Activated CD4-positive, alpha-beta T cell treated with anti-CD3 and anti-CD28 coated beads, Interleukin-2, amount 10 ng/mL, durations not matched to agents 24 days and 14 days (primary cell): ENCODE measurements at places on chromosomes 4 and X. TPM values are rescaled to one million over a fixed set of nuclear protein-coding genes. Genes with fewer than 3 reads are reported as not detected.

- DNase-seq: no peak
These were observed 10.8 kb upstream of the PHKA2 start for GRCh38 chrX:18994713-18995112.

GRCh38 chr4:60611762-60612496, 588.2 kb upstream of the ADGRL3 start:
- no peak for DNase-seq

DNA sequence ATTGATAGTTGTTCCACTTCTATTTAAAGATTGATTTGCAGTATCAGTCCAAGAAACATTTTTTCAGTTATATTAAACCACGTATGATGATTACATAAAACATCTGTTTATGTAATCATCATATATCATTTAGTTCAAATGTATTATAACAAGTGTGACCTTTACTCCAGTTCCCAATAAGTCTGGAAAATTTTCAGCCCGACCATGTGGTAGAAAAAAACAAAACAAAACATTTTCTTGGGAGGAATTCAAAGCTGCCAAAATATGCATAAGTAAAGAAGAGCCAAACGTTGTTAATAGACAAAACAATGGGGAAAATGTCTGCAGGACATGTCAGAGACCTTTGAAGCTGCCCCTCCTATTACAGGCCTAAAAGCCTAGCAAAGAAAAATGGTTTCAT, 709.1 kb downstream of the FAT4 start:
- no peak for DNase-seq

- no peak for DNase-seq
These were observed 27.0 kb downstream of the BLOC1S4 start for GRCh38 chr4:6742989-6743388.

GNPDA2 gene
- 18.8 and 18.9 TPM in 2 replicates for total RNA-seq

- no peak for DNase-seq
These were observed 209.9 kb upstream of the HCCS start for GRCh38 chrX:10901290-10901633.

GRCh38 chr4:174265916-174266315, 17.6 kb downstream of the FBXO8 start:
- DNase-seq: no peak

MAOB gene
- total RNA-seq: not detected in 2 replicates

- DNase-seq: no peak
These were observed 23.8 kb downstream of the SSX1 start for GRCh38 chrX:48278958-48279357.

DNA sequence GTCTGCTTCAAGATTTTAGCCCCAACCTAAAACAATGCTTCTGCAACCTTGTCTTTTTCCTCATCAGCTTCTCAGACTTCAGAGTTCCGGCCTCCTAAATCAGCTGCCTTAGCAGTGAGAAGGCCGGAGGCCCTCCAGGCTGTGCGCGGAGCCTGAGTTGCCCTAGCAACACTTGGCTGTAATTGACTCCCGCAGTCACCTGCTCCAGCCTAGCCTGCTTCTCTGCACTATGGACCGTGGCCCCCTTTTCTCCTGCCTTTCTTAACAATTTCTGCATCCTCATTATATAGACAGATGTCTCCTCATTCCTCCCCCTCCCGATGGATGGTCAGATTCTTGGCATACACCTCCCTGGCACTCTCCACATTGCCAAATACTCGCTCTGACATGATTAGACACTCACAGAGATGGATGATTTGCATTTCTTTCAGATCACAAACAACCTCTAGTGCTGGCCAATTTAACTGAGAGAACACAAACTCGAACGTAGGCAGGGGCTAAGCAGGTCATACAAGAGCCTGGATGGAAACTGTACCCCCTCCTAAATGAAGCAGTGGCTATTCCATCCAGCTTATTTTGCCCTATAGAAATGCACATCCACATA, 9.5 kb upstream of the HUWE1 start:
- DNase-seq: no peak

GRCh38 chr4:95045429-95045828, 287.7 kb downstream of the BMPR1B start:
- DNase-seq: no peak

DNA sequence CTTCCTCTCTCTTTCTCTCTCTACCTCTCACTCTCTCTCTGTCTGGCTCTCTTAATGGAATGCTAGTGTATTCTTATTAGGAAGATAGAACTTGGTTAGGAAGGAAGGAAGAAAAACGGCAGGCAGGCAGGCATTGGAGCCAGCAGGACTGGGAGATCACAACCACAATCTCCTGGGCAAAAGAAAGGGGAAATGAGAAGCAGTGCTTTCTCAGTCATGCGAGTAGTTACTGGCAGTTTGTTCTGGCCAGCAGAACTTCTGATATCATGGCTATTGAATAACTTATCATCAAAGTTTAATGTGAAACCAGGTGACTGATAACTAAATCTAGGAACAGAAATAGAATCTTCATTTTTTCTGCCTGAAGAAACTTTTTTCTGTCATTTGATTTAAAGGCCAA, 60.9 kb upstream of the PAGE1 start:
- DNase-seq: no peak

DNA sequence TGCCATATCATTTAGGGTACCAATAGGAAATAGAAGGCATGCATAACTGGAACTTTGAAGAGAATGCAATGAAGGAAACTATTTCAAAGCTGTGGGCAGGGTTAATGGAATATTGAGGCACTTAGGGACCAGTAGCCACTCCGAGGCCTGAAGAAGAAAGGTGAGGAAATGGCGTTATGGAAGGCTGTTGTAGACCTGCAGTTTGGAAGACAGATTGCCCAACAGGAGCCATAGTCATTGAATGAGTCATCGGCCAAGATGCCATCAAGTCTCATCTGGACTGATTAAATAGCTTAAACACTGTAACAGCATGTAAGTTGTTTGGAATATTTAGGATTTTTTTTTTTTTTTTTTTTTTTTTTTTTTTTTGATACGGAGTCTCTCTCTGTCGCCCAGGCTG, 11.6 kb downstream of the CXCL13 start:
- DNase-seq: no peak

- DNase-seq: no peak
These were observed 12.5 kb downstream of the IRF2 start for GRCh38 chr4:184461711-184462441.

DNA sequence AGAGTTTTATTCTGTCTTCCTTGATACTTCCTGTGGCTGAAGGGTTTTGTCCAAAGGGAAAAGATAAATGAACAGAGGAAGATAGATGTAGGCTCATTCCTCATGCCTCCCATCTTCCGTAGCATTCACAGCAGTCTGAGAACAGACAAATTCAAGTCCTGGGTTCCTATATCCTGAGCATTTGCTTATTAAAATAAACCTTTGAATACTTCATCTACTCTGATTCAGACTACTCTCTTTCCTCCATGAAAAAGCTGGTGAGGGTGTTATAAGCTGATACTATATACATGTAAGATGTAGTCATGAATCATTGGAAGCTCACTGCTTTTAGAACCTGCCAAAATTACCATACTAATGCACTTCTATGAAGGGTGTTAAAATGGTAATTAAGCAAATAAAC, 61.2 kb downstream of the GAB1 start:
- DNase-seq: no peak

- DNase-seq: no peak
These were observed 55.9 kb downstream of the CPLX1 start for GRCh38 chr4:770022-770421.

DNA sequence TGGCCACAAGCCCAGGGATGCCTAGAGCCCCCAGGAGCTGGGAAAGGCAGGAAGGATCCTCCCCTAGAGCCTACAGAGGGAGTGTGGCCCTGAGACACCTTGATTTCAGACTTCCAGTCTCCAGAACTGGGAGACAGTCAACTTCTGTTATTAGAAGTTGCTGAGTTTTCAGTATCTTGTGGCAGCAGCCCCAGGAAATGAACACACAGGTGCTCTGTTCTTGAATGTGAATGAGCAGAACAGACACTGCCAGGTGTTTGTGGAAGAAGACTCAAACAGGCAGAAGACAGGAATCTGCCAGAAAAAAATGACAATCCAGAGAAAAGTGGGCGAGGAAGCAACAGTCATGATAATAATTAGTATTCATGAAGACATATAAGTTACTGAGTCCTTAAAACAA, 64.5 kb upstream of the STS start:
- no peak for DNase-seq

- no peak for DNase-seq
These were observed 144.8 kb upstream of the SLIT2 start for GRCh38 chr4:20106921-20107320.

ETDA gene
- total RNA-seq: not detected in 2 replicates

PCDH18 gene
- total RNA-seq: not detected in 2 replicates

HAND2 gene
- total RNA-seq: not detected in 2 replicates

DNA sequence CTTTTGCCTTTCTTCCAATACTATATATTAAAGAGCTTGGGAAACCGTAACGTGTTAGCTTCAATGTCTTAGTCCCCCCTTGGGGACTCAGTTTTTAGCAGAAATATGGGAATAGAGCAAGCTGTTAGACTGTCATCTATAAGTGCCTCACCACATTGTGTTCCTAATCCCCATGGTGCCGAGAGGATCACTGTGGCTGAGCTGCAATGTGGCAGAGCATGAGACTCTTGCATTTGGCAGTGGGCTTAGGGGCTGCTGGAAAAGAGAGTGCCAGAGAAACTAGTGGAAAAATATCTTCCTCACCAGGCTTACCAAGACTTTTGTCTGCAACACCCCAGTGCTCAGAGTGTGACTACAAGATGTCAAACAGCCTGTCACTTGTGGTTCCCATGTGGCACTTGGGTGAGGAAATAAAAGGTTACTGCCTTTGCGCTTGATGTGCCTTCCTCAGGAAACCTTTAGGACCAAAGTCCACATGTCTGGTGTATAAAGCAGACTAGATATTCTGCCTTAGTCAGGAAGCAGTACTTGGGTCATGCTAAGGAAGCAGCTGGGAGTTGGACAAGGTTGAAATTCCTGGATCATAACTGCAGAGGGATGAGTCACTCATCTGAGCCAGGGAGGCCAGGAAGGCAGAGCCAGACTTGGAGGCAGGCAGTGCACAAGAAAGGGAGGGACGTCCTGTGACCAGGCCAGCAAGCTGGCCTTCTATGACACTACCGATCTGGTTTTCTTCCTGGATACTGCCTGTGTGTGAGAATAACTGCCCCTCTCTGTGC, 9.7 kb upstream of the MAGEA4 start:
- DNase-seq: no peak

- no peak for DNase-seq
These were observed 897.7 kb upstream of the EPHA5 start for GRCh38 chr4:66568001-66568400.

DNA sequence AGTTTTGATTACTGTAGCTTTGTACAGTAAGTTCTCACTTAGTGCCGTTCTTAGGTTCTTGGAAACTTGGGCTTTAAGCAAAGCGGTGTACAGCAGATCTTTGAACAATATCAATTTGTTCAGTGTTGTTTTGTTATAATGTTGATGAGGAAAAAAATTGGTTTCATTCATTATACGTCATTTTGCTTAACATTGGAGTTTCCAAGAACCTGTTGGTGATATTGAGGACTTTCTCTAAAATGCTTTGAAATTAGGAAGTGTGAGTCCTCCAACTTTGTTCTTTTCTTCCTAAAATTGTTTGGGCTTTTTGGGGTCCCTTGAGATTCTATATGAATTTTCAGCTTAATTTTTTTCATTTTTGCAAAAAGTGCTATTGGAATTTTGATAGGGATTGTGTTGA, 49.1 kb downstream of the STAG2 start:
- DNase-seq: no peak

DNA sequence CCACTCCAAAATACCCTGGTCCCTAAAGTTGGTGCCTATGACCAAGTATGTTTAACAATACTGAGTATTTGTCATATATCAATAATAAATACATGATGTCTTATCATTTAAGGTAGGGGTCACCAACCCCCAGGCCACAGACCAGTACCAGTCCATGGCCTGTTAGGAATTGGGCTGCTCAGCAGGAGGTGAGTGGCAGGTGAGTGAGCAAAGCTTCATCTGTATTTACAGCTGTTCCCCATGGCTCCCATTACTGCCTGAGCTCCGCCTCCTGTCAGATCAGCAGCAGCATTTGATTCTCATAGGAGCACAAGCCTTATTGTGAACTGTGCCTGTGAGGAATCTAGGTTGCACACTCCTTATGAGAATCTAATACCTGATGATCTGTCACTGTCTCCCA, 126.2 kb downstream of the HNRNPD start:
- no peak for DNase-seq

GRCh38 chr4:74738464-74739143, 55.7 kb downstream of the BTC start:
- no peak for DNase-seq

GRCh38 chrX:13571136-13571535, 1.7 kb downstream of the EGFL6 start:
- DNase-seq: no peak

SMC1A gene
- 141 and 144 TPM in 2 replicates for total RNA-seq

DNA sequence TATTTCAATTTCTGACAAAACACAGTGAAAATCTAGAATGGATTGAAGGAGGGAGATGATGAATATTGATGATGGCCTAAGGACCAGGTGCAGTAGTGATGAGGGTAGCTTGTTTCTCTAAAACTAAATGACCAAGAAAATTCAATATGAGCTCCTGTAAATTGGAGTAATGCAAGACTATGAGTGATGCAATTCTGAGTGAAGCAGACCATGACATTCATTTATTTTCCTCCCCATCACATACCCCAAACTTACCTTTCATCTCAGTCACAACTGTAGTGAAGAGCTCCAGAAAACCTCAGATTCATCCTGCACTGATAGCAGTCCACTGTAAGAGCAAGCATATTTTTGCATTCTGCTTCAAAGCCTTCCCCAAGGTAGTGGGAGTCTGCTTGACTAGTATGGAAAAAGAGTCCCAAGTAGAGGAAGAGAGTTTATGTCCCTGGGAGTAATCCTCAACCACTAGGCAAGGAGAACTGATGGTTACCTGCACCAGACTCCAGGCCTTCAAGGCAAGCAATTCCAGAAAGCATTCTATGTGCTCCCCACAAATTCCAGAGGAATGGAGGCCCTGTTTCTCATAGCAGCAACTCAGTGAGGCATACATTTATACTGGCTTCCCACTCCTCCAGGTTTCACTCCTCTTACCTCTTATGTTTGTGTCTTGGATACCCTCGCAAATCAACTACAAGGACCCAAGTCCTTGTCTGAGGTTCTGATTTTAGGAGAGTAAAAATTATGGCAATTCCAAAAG, 47.2 kb downstream of the CXCL1 start:
- DNase-seq: no peak

DNA sequence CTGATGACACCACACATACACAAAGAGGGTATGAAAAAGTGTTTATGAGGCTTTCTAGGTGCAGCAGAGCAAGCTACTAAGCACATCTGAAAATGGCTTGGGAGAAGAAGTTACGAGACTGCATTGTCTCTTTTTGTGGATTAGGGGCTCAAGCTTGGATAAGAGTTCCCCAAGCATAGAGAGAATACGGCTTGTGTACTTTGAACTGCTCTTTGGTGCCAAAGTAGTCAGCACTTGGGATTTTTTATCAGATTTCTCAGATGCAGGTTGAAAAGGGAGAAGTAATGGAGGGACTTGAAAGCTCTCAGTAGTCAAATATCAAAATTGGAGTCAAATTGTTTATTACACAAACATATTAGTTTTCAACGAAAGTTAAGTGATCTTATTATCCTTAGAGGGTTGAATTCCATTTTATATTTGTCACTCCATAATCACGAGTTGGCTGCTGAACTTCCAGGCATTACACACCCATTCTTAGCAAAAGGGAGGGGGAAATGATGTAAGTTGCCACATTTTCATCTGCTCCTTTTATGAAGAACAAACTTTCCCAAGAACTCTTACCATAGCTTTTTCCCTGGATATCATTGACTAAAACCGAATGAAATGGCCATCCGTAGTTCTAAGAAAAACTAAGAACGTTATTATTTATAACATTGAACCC, 1904.9 kb downstream of the PCDH7 start:
- no peak for DNase-seq

GRCh38 chr4:67355806-67356205, 189.5 kb downstream of the CENPC start:
- no peak for DNase-seq
